Inflammatory macrophage treated with lipopolysaccharide for 4 hours (primary cell): ENCODE measurements at places on chromosomes 2 and 18.

GRCh38 chr2:33433279-33434235, 42.9 kb upstream of the RASGRP3 start:
- DNase-seq = no peak

- no peak for DNase-seq
Measured at GRCh38 chr2:177338177-177338721, 54.3 kb upstream of the AGPS start.

DNA sequence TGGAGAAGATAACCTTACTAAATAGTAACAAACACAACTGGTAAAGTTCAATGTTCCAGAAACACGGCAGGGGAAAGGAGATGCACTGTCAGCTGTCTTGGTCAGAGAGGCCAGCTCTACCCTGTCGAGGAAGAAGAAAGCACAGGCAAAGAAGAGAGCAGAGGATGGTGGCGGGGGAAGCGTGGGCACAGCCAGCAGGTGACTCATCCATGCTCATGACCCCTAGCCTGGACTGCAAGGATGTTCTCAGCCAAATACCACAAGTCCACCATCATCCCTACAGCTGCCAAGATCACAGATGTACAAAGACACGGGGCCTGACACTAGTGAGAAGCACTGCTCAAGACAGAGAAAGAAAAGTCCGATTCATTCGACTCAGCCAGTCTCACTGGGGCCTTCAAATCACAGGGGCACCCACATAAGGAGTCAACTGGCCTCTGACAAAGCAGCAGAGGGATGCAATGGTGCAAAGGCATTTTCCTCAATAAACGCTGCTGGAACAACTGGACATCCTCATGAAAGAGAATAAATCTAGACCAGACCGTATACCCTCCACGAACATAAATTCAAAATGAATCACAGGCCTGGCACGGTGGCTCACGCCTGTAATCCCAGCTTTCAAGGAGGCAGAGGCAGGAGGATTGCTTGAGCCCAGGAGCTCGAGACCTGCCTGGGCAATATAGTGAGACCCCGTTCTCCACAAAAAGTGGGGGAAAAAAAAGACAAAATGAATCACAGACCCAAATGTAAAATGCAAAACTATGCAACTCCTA, 5.6 kb downstream of the DTYMK start:
- DNase-seq = peak; percentile 19

GRCh38 chr18:10453806-10454680, at the start of gene APCDD1:
APCDD1 (plus strand) TSS chr18:10454635; CDS start chr18:10454982, 347 bp downstream.
- DNase-seq = no peak

DNA sequence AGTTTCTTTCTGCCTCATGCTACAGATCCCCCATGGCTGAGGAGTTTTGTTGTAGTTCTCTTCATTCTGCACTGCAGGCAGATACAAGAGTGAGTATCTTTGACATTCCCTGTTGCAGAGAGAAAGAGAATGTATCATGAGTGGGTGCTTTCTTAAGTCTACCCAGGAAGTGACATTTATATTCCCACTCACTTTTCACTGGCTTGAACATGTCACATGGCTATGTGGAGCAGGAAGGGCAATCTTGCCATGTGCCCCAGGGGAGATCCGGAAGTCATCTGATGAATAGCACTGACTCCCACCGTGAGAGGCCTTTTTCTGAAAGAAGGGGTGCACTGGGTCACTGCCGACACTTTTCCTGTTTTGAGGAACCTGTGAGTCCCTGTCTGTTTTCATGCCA, 66.4 kb upstream of the BOD1L2 start:
- DNase-seq = no peak
